Pancreas (tissue), 10 donors: ENCODE measurements at places on chromosomes 4 and X. TPM values are rescaled to one million over a fixed set of nuclear protein-coding genes. Genes with fewer than 3 reads are reported as not detected.

Gene DDIT4L
- total RNA-seq: 0.16 TPM

Gene PAGE1
- not detected for total RNA-seq

Gene PABPC1L2B
- not detected for total RNA-seq

Gene IL2
- total RNA-seq: not detected

Gene MFAP3L
- total RNA-seq: 2.1 TPM

Gene BEX1
- total RNA-seq: 36.0 TPM

Gene HPGD
- 0.08 TPM for total RNA-seq

Gene MAGEB17
- total RNA-seq: 2.2 TPM

Gene UNC5C
- 0.16 TPM for total RNA-seq

Gene ANXA10
- 6.2 TPM for total RNA-seq

Gene NKX6-1
- 3.1 TPM for total RNA-seq

Gene ADGRA3
- total RNA-seq: 14.8 TPM

Gene KLB
- total RNA-seq: 1.9 TPM

DNA sequence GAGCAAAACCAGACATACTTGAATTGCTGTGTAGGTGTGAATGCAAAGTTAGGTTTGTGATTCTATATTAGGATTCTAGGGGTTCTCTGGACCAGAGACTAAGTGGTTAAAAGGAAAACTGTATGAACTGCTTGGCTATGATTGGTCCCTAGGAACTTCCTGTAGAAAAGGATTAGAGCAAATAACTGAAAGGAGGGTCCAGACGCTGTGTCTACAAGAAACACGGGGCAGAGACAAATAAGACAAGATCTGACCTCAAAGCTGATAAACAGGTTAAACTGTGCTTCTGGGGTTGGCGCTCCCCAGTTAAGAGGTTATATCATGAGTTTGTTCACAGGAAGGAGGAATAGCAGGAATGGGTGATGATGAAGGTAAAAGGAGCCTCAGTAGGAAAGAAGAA lies 183.6 kb downstream of the MGST2 start:
- H3K27ac ChIP-seq: no peak overlapping the region
- no peaks in the 10 kb centered on the region for H3K4me1 ChIP-seq
- H3K27me3 ChIP-seq: no peaks in the 10 kb centered on the region
- no peak for DNase-seq
- no peak overlapping the region for H3K4me3 ChIP-seq

DNA sequence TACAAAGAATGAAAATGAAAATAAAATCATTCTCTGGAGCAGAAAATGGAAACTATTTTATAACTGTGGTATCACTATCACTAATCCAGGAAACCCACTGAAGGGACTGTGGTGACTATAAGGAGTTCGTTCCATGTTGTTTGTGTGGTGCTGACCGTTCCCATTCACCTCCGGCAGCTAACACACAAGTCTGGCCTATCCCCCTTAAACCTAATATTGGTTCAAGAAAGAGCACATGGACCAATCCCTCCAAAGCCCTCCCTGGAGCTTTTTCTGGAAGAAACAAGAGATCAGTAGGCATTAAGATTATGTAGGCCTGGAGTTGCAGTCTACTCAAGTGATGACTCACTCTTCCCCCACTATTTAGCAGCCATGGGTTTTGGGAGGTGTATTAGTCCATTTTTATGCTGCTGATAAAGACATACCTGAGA lies 25.9 kb upstream of the FAM241A start:
- no peaks in the 10 kb centered on the region for H3K36me3 ChIP-seq
- H3K27ac ChIP-seq: no peak overlapping the region
- H3K4me1 ChIP-seq: no peaks in the 10 kb centered on the region

- H3K4me3 ChIP-seq: no peak overlapping the region
- no peak for DNase-seq
- no peaks in the 10 kb centered on the region for H3K36me3 ChIP-seq
- H3K27me3 ChIP-seq: no peaks in the 10 kb centered on the region
- H3K4me1 ChIP-seq: no peaks in the 10 kb centered on the region
- no peak overlapping the region for H3K27ac ChIP-seq
Observed at GRCh38 chr4:12140864-12141263, 712.2 kb upstream of the HS3ST1 start.

GRCh38 chr4:22454955-22455354 lies 60.9 kb downstream of the ADGRA3 start:
- peaks cover 19% of the 10 kb centered on the region for H3K4me1 ChIP-seq
- no peak for DNase-seq
- no peaks in the 10 kb centered on the region for H3K27me3 ChIP-seq
- no peaks in the 10 kb centered on the region for H3K36me3 ChIP-seq

DNA sequence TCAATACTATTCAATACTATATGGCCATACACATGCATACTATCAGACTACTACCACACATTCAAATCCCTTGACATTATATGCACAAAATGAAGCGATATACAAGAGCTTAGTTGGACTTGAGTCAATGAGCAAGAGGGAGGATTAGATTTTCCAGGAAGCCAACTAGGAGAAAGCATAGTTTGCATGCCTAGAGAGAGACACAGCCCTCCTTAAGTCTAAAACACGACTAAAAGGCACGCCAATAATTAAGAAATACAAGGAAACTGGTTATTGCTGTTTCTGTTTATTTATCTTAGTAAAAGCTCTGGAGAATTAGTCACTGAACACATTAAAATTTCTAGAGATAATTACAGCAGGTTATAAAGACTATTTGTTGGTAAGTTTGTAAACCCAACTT lies 21.8 kb downstream of the MBNL3 start:
- DNase-seq: no peak
- H3K36me3 ChIP-seq: no peaks in the 10 kb centered on the region
- no peak overlapping the region for H3K4me3 ChIP-seq
- no peaks in the 10 kb centered on the region for H3K4me1 ChIP-seq
- no peaks in the 10 kb centered on the region for H3K27me3 ChIP-seq

DNA sequence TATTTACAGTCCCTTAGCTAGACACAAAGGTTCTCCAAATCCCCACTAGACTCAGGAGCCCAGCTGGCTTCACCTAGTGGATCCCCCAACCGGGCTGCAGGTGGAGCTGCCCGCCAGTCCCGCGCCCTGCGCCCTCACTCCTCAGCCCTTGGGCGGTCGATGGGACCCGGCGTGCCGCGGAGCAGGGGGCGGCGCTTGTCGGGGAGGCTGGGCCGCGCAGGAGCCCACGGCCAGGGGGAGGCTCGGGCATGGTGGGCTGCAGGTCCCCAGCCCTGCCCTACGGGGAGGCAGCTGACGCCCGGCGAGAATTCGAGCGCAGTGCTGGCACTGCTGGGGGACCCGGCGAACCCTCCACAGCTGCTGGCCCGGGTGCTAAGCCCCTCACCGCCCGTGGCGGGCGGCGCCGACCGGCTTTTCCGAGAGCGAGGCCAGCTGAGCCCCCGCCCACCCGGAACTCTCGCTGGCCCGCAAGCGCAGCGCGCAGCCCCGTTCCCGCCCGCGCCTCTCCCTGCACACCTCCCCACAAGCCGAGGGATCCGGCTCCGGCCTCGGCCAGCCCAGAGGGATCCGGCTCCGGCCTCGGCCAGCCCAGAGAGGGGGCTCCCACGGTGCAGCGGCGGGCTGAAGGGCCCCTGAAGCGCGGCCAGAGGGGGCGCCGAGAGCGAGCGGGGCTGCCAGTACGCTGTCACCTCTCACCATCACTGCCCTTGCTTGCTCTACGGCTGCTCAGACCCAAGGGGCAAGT lies 39.4 kb downstream of the WFS1 start:
- H3K4me1 ChIP-seq: no peaks in the 10 kb centered on the region
- no peak overlapping the region for H3K27ac ChIP-seq
- no peaks in the 10 kb centered on the region for H3K36me3 ChIP-seq
- DNase-seq: no peak
- H3K4me3 ChIP-seq: peak overlapping the region; percentile 21
- H3K27me3 ChIP-seq: no peaks in the 10 kb centered on the region

DNA sequence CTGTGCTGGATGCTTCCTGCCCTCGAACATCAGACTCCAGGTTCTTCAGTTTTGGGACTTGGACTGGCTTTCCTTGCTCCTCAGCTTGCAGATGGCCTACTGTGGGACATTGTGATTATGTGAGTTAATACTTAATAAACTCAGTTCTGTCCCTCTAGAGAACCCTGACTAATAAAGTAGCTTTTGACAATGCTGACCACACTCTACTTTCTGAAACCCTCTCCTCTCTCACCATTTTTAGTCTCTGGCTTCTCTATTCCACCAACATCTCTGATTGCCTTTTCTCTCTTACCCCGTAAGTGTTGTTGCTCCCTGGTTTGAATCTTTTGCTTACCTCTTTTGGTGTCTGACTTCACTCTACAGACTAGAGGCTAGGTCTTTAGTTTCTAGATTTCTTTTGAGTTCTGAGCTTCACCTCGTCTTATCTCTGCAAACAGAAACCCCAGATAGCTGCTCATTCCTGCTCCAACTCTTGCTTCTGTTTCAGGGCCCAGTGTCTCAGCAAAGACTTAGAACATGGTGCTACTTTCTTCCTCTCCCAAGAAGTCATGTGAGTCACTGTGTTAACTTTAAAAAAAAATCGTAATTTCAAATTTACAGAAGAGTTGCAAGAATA lies 11.4 kb downstream of the TMSB4X start:
- H3K4me1 ChIP-seq: peaks cover 10% of the 10 kb centered on the region
- H3K27me3 ChIP-seq: no peaks in the 10 kb centered on the region
- DNase-seq: no peak
- H3K36me3 ChIP-seq: no peaks in the 10 kb centered on the region
- no peak overlapping the region for H3K4me3 ChIP-seq

GRCh38 chr4:52094376-52095145 lies 43.5 kb downstream of the SPATA18 start:
- H3K27me3 ChIP-seq: no peaks in the 10 kb centered on the region
- no peaks in the 10 kb centered on the region for H3K4me1 ChIP-seq
- H3K27ac ChIP-seq: no peak overlapping the region
- H3K36me3 ChIP-seq: no peaks in the 10 kb centered on the region

DNA sequence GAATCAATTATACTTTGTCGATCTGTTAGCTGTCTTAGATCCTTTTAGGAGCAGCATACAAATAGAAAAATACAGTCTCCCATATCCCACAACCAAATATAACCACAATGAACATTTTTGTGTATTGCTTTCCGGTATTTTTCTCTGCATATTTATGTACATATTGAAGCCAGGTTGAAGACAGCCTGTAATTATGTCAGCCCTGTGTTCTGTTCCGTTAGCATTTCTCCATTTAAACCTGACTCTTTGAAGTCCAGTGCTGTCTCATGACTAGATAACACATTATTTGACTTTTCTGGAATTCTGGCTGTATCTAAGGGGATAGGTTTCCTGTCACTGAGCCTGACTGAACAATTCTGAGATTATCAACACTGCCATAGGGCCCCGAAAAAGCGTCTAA lies 4.0 kb upstream of the SLC34A2 start:
- no peak overlapping the region for H3K4me3 ChIP-seq
- no peaks in the 10 kb centered on the region for H3K4me1 ChIP-seq
- H3K27ac ChIP-seq: no peak overlapping the region
- no peaks in the 10 kb centered on the region for H3K27me3 ChIP-seq
- DNase-seq: no peak

- H3K27ac ChIP-seq: no peak overlapping the region
- no peaks in the 10 kb centered on the region for H3K36me3 ChIP-seq
- no peak overlapping the region for H3K4me3 ChIP-seq
- DNase-seq: no peak
Observed at GRCh38 chr4:34279011-34279410, 1965.3 kb downstream of the ARAP2 start.

- no peak overlapping the region for H3K27ac ChIP-seq
- DNase-seq: no peak
- peaks cover 4% of the 10 kb centered on the region for H3K27me3 ChIP-seq
- H3K4me3 ChIP-seq: no peak overlapping the region
- no peaks in the 10 kb centered on the region for H3K36me3 ChIP-seq
- H3K4me1 ChIP-seq: no peaks in the 10 kb centered on the region
Observed at GRCh38 chrX:12843668-12844279, 23.1 kb upstream of the TLR7 start.

GRCh38 chr4:2832309-2832980 lies 11.2 kb upstream of the ADD1 start:
- H3K4me3 ChIP-seq: no peak overlapping the region
- no peak for DNase-seq
- H3K27me3 ChIP-seq: no peaks in the 10 kb centered on the region
- H3K4me1 ChIP-seq: no peaks in the 10 kb centered on the region
- H3K36me3 ChIP-seq: peaks cover 3% of the 10 kb centered on the region
- no peak overlapping the region for H3K27ac ChIP-seq

- H3K27me3 ChIP-seq: no peaks in the 10 kb centered on the region
- peaks cover 13% of the 10 kb centered on the region for H3K4me1 ChIP-seq
- H3K4me3 ChIP-seq: no peak overlapping the region
- no peaks in the 10 kb centered on the region for H3K36me3 ChIP-seq
Observed at GRCh38 chr4:105145156-105145902, 1.3 kb upstream of the TET2 start.

GRCh38 chr4:7842384-7843279 lies 97.0 kb downstream of the AFAP1 start:
- H3K27me3 ChIP-seq: no peaks in the 10 kb centered on the region
- H3K27ac ChIP-seq: peak overlapping the region; percentile 42
- DNase-seq: no peak
- no peak overlapping the region for H3K4me3 ChIP-seq
- H3K4me1 ChIP-seq: no peaks in the 10 kb centered on the region

DNA sequence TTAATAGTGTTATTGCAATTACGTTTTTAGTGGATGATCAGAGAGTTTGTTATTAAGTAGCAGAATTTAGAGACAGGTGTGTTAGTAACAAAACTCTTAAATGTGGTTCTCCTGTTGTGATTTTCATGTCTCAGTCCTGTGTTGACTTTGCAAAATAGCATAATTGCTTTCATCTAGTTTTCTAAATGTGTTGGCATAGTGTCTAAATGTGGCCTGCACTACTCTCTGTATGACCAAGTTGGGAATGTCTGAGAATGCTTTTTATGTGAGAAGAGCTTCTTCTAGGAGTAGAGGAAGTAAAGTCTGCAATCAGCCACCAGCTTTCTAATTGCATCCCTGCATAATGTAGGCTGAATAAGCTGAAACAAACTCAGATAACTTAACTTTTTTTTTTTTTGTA lies 158.6 kb upstream of the FAT1 start:
- no peaks in the 10 kb centered on the region for H3K36me3 ChIP-seq
- no peak overlapping the region for H3K4me3 ChIP-seq
- no peaks in the 10 kb centered on the region for H3K4me1 ChIP-seq
- H3K27ac ChIP-seq: no peak overlapping the region
- no peak for DNase-seq

GRCh38 chr4:180665994-180666824 lies 1577.0 kb upstream of the TENM3 start:
- DNase-seq: no peak
- H3K4me1 ChIP-seq: no peaks in the 10 kb centered on the region
- H3K36me3 ChIP-seq: no peaks in the 10 kb centered on the region

DNA sequence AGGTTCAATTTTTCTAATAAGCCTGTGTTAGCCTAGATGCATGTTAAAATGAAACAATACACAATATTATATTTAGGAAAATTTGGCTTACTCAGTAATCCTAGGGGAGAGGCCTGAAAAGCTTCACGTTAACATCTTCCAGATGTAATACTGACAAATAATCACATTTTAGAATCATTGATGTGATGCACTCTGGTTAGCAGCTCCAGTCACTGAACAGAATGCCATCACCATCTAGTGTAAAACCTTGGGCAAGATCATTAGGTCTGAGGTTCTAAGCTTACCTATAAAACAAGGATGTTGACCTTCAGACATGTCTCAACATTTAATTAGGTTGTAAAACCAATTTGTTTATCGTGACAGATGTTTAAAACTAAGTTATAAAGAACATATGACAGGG lies 1704.8 kb downstream of the STIM2 start:
- no peak for DNase-seq
